ENCODE measurements at places on chromosomes 7 and 10. TPM values are rescaled to one million over a fixed set of nuclear protein-coding genes. Genes with fewer than 3 reads are reported as not detected.

GRCh38 chr10:126062131-126063032 is 166.0 kb downstream of the FANK1 start:
- no peak for DNase-seq

DNA sequence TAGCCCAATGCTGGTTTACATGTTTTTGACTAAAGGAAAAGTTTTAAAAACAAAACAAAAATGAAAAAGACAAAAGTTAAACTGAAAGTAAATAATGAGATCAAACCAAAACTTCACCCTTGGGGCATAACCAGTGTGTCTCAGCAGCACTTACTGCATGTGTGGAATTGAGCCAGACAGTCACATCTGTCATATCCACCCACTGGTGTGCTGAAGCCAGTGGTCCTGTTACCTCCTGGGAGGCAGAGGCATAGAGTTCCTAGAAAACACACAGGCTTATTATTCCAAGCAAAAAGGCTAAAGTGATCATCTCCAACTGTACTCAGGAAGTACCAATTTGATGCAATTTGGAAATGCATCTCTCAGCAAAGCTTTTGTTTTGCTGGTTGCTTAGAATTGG is 40.4 kb downstream of the ASAH2 start:
- no peak for DNase-seq

GRCh38 chr7:92725161-92725925 is 111.0 kb downstream of the CDK6 start:
- DNase-seq: no peak

The NEUROD6 gene
- not detected for total RNA-seq

DNA sequence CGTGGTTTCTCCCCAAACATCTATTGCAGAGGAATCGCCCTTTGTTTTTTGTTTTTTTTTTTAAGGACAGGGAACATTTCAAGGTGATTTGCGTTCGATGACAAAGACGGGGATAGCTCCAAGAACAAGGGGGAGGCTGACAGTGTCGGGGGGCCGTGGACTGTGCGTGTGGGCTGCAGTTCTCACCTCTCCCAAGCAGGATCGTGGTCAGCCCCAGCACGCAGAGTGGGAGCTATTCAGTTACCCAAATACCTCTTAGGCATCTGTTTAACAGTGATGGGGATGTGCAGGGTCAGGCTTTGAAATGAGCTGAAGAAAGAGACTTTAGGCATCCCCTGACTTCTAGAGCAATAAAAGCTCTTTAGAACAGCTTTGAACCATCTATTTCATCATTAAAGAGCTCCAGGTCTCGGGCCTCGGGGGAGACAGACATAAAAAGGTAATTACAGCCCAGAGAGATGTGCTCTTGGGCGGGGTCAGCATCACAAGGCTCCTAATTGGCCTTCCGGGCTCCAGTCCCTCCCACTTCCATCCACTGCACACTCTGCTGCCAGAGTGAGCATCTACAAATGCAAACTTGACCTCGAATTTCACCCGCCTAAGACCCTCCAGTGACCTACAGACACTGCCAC is 97.3 kb downstream of the MYL10 start:
- DNase-seq: no peak

The NKX2-3 gene
- total RNA-seq: not detected

DNA sequence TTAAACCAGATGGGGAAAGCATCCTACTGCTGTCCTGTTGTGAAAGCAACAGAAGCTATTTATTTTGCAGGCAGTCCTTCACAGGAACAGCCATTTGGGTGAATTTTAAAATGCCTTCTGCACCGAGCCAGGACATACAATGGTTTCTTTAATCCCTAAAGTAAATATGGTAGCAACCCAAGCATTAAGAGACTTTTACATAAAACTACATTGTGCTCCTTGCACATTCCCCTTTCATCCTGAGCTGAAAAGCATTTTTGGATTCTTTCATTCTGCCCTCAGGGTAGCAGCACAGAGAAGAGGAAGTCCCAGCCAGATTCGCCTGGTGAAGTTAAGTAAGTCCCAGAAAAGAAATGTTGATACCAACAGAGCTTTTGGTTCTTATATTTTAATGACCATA is 84.0 kb upstream of the FAM3C start:
- no peak for DNase-seq

The KCNH2 gene
- total RNA-seq: 2.3 TPM

DNA sequence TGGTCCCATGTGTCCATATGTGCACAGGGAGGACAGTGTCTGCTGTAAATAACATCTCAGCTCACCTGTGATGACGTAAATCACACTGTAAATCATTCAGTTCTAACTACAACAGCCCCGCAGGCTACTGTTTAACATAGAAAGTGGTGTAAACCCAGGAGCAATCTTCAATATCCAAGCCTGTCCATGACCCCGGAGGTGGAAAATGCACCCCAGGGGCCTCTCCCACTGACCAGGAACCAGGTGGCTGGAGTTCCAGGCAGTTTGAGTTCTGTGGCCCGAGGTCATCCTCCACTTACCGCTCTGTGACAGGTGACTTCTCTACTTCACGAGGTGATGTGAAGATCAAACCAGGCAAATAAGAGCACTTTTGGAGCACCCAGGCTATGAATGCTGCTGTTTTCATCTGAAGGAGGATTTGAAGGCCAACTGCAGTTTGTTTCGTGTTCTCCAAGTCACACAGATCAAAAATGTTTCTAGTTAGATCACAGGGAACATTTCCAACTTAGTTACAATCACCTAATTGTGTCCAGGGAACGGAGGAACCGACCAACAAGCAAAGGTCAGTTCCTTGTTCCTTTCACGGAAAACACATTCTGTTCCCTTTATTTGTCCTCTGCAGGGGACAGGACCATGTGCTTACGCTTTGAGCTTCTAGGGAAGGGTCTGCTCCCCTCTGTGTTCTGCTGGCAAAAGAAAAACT is 131.8 kb downstream of the WDR37 start:
- DNase-seq: no peak

DNA sequence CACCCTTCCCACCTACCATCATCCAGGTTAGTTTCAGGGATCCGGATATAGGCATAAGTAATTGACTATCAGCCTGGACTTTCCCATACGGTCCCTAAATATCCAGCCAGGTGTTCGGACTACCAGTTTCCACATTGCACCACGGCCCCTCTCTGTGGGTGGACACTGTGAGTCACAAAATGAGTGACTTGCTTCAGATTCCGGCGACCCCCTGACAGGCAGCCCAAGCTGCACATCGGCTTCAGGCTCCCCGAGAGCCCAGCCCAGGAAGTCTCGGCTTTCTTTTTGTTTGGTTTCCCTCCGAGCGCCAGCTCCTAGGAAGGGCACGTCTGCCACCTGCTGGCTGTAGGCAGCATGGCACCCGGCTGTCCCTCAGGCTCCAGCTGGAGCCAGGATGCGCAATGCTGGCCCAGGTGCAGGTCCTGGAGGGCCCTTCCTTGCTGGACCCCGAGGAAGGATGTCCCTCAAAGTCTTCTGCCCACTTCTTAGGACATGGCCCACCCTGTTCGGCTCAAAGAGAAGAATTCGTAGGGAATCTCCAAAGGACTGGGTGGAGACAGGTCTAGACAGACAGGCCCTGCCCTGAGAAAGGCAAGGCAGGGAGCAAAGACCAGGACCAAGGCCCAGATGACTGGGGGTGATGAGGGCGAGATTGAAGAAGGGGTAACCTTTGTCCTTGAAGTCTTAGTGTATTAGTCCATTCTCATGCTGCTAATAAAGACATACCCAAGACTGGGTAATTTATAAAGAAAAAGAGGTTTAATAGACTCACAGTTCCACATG is 10.6 kb downstream of the HABP2 start:
- peak; percentile 45 for DNase-seq

All from CD4-positive, alpha-beta memory T cell (primary cell).